ENCODE measurements at places on chromosomes 6 and 20.

DNA sequence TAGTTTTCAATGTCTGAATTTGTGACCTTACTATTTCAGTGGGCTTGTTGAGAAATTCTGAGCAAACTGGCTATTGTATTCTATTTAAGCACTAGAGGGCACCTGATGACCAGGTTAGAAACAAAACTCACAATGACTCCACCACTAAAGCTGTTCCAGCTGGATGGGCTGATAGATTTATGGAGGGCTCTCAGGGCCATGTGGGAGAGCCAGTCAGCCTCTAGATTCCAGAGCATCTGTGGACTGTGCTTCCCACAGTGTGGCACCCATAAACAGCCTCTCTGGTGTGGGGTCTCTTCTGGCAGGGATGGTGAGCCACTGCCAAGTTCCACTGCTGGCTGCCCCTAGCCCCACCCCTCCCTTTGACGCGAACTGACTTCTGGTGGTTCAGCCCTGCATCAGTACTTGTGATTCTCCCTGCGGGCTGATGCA is 29.2 kb downstream of the C6orf58 start:
- peak; percentile 22 for DNase-seq

DNA sequence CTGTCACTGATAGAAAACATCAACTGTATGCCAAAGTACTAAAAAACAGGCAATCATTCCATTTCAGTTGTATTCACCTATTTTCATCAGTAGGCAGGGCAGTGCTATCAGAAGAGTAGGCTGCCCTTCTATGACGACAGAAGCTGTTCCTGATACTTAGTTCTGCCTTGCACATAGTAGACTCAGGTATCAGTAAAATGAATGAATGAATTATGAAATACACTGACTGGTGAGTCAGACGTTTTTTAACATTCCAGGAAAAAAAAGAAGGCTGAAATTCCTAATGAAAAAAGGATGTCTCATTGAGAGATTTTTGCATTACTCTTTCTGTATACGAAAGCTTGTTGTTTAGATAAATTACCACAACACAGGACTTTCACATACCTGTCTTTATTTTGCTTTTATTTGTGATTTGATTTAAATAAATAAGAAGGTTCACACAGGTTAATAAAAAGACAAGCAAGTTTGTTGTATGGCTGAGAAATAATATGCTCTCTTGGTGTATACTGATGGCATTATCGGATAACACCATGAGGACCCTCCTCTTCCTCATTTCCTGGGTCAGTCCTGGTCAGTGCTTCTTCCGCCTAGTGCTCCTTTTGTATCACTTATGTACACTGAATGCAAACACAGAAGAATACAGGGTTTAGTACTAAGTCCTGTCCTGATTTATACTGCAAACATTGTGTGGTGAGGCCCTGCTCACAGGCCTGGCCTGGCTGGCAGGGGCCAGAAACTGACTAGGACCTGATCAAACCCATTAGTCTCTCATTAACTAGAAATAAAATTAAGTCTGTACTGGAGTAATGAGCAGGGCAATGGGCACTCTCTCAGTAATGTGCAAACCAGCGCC is 39.4 kb upstream of the SPDEF start:
- no peak for DNase-seq

DNA sequence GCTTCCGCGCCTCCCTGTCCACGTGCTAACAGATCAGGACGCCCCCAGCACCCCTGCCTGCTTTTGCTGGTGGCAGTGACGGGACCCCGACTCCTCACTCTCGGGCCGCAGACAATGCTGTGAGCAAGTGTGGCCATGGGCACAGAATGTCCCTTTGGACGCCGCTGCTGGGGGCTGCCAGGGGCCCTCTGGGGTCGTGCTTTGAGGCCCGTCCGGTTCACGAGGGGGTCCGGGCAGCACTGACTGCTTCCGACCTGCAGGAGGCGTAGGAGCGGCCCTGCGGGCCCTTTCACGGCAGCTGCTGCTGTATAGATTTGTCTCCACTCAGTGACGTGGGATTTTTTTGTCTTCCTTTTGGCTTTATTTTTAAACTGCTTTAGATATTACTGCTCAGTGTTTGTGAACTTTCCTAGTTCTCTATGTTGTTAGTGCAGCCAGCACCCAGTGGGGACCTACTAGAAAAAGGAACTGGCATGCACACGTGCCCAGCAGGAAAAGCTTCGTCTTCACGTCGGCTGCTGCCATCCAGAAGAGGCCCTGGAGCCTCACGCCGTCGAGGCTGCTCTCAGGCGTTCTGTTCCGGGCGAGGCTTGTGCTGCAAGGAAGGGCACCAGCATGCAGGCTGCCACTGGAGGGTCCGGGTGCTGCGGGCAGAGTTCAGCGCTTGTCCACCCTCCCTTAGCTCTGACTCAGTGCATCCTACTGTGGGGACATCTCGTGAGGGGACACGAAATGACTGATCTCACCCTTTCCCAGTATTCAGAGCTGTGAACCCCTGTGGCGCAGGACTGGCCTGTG is 21.7 kb downstream of the UCKL1 start:
- peak; percentile 92 for DNase-seq

- no peak for DNase-seq
Observed at GRCh38 chr20:1346315-1346969, 17.5 kb upstream of the SDCBP2 start.

GRCh38 chr6:108331982-108332381 is 37.1 kb downstream of the AFG1L start:
- no peak for DNase-seq

- DNase-seq = no peak
Observed at GRCh38 chr20:8879669-8880068, 189.2 kb upstream of the PLCB4 start.

DNA sequence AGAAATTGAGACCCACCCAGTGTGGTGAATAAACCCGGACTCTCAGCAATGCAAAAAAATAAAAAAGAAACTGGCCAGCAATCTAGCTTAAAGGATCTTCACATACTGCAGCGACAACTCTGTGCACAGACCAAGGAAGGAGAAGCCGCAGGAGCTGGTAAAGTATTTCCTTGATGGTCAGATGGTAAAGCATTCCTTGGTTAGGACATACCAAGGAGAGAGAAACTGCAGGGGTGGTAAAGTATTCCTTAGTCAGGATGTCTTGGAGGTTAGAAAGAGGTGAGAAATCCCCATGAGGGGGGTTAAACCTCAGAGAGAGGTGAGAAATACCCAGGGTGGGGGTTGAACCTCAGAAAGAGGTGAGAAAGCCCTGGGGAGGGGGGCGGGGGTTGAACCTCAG is 86.8 kb downstream of the PLG start:
- DNase-seq = no peak

GRCh38 chr6:139124887-139125672 is 9.8 kb upstream of the HECA start:
- DNase-seq = peak; percentile 39

- no peak for DNase-seq
Observed at GRCh38 chr20:13288357-13288756, 67.3 kb downstream of the ISM1 start.

DNA sequence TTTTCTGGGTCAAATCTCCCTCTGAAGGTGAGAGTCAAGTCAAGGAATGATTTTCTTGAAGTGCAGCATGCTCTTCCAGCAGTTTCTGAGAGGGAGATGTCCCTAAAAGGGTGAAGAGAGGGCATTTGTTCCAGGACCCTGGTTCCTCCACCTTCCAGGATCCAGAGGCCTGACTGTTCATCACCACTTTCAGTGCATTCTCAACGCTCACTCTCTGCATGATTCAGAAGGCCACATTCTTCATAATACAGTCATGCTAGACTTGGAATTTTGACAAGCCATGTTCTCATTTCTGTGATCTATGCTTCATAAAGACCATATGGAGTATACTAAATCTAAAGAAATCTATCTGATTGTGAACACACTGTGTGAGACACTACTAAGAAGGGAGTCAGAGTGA is 85.1 kb downstream of the PDE7B start:
- DNase-seq = no peak

DNA sequence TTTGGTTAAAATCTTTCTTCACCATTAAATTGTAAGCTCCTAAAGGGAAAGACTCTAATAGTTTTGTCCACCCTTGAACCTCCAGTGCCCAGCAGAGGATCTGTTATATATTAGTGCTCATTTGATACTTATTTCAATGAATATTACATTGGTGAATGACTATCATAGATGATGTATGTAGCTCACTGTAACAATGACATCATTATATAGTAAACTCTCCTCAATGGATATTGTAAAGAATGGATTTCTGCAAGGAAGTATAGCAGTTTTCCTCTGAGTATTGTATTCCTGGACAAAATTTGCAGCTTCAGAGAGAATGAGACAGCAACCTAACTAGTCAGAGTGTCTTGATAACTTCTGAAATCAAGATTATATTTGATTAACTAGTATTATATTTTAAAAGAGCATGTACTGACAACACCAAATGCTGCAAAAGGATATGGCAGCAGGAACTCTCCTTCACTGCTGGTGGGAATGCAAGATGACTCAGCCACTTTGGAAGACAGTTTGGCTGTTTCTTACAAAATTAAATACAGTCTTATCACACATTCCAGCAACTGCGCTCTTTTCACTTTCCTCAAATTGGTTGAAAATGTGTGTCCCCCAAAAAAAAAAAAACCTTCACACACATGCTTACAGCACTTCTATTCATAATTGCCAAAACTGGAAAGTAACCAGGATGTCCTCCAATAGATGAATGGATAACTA is 189.8 kb upstream of the OPRM1 start:
- no peak for DNase-seq

DNA sequence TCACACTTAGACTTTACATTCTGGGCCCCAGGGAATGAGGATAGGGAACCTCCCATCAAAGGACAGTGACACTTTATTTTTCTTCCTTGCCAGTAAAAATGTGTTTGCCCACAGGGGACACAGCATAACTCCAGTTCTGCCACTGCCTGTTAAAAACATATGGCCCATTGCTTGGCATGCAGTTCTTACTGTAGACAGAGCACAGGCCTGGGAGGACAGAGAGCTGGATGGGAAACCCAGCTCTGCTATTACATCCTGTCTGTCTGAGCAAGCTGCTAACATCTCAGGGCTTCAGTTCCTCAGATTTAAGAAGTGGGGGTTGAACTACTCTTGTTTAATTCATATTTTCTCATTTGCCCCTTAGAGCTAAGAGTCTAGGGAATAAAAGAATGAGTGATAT is 120.2 kb downstream of the AKAP7 start:
- DNase-seq = no peak

GRCh38 chr20:14759979-14760378 is 422.6 kb upstream of the FLRT3 start:
- no peak for DNase-seq

GRCh38 chr6:163260111-163260895 is 154.2 kb upstream of the QKI start:
- peak; percentile 91 for DNase-seq

- no peak for DNase-seq
Observed at GRCh38 chr6:122753688-122754056, 25.8 kb upstream of the FABP7 start.

DNA sequence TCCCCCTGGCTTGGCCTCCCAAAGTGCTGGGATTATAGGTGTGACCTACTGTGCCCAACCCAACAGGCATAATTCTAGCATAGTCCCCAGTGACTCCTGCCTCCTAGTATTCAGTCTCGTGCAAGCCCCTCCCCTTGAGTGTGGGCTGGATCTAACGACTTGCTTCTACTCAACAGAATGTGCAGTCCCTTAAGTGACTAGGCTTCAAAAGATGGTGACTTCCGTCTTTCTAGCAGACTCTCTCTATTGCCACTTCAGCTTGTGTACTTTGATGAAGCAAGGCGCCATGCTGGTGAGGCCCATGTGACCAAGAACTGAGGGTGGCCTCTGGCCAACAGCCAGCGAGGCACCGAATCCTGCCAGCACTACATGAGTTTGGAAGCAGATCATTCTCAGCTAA is 109.6 kb upstream of the TRAF3IP2 start:
- DNase-seq = no peak

- no peak for DNase-seq
Observed at GRCh38 chr20:38108986-38109541, 56.0 kb downstream of the TGM2 start.

- DNase-seq = peak; percentile 45
Observed at GRCh38 chr20:35004051-35004725, 48.5 kb downstream of the MYH7B start.

DNA sequence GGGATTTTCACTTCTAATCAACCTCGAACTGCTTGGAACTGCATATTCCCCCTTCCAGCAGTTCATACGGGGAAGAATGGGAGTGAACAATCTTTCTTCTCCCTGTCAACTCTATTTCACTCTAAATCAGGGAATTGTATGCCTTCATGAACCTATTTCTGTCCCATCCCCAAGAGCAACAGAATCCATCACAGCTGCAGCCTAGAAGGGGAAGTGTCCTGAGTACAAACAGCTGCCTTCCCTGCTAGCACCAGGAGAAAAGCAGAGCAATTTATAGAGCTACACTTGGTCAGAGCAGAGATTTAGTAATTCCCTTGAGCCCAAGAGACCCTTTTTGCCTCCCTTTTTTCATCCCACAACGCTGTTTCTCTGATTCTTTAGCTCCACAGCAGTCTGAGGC is 208.4 kb downstream of the ADGRG6 start:
- no peak for DNase-seq

DNA sequence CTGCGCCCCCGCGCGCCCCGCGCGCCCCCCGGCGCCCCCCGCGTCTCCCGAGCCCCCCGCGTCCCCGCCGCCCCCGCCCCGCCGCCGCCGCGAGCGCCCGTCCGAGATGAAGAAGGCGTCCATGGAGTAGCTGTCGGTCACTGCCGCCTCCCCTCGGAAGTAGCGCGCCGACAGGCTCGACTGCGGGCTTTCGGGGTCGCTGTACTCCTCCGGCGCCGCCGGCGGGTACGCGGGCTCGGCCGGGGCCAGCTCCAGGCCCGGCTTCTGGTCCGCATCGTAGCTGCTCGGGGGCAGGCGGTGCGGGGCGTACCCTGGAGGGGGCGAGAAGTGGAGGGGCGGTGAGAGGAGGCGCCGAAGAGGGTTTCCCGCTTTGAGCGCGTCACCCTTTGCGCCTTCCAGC is 11.2 kb upstream of the SRXN1 start:
- peak; percentile 73 for DNase-seq

DNA sequence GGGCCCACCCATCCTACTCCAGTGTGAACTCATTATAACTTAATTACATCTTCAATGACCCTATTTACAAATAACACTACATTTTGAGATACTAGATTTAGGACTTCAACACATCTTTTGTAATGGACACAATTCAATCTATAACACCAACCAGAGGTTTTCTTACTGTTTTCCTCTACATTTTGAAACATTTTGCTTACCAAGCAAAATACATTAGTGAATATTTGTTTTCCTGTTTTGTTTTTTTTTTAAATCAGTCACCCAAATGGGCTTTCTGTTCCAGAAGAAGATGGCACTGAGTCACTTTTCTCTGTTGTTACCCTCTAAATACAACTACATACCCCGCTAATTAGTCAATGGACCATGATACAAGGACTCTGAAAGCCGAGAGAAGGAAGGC is 104.7 kb upstream of the PRND start:
- DNase-seq = no peak

- no peak for DNase-seq
Observed at GRCh38 chr20:14700639-14700960, 363.2 kb upstream of the FLRT3 start.

GRCh38 chr20:18845017-18845416 is 31.4 kb downstream of the SCP2D1 start:
- DNase-seq = no peak

Data from H7 (cell line).